Stimulated activated CD8-positive, alpha-beta memory T cell treated with anti-CD3 and anti-CD28 coated beads, Interleukin-4, amount 100 ng/mL, for 48 hours (primary cell): ENCODE measurements at places on chromosomes 5 and 9.

GRCh38 chr9:16180546-16180945, 627.7 kb downstream of the CCDC171 start:
- DNase-seq = no peak

DNA sequence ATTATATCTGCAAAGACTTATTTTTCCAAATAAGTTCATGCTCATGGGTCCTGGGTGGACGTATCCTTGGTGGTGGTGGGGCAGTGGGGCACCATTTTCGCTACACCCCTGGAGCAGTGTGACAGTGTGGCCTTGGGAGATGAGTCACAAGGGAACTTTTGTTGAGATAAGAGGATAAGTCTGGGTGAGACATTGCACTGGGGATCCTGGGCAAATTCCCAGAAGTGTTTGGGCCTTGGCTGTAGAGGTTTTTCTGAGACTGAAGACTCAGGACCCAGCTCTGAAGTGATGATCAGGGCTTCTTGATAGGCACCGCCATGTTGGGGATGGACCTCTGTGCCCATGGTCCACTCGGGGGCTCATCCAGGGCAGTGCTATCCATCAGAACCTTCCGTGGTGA, 149.4 kb downstream of the MACROH2A1 start:
- DNase-seq = peak; percentile 18

GRCh38 chr5:59333416-59333815, 560.1 kb downstream of the PDE4D start:
- no peak for DNase-seq

DNA sequence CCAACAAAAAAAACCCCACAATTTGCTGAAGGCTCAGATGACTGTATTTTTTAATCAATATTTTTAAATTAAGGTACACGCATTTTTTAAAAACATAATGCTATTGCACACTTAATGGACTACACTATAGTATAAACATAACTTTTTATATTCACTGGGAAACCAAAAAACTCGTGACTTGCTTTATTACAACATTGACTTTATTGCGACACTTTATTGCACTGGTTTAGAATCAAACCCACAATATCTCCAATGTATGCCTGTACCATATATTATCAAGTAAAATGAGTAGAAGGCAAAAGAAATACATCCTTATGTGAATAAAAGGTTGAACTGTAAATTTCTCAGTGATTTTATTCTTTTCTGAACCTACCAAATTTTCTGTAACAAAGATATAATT, 53.7 kb downstream of the RICTOR start:
- no peak for DNase-seq
